Stimulated activated naive CD4-positive, alpha-beta T cell (primary cell): ENCODE measurements at places on chromosomes 11 and 22.
A peak's percentile ranks its signal among the peaks of the same experiment; 100 is the strongest.

- no peak for DNase-seq
These were observed 187.7 kb downstream of the EFCAB6 start for GRCh38 chr22:43624144-43624998.

GRCh38 chr11:133078591-133079404 lies 453.5 kb downstream of the OPCML start:
- DNase-seq: no peak

DNA sequence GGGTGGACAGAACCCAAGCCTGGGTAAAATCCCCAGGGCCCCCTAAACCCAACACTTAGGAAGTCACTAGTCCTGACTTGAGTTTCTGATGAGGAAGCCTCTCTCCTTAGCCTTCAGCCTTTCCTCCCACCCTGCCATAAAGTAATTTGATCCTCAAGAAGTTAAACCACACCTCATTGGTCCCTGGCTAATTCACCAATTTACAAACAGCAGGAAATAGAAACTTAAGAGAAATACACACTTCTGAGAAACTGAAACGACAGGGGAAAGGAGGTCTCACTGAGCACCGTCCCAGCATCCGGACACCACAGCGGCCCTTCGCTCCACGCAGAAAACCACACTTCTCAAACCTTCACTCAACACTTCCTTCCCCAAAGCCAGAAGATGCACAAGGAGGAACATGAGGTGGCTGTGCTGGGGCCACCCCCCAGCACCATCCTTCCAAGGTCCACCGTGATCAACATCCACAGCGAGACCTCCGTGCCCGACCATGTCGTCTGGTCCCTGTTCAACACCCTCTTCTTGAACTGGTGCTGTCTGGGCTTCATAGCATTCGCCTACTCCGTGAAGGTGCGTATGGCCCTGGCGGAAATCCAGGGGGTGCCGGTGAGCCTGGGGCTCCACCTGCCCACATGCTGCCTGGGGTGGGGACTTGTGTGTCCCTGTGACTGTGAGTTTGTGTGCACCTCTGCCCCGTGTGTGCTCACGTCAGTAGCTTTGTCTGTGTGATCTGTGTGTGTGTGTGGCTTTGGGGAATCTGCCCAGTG lies at the start of gene IFITM1:
IFITM1 (plus strand) TSS at position 254 of the 767 bp plus-strand sequence; CDS start at position 385, 131 bp downstream.
- peak; percentile 89 for DNase-seq

GRCh38 chr11:118660681-118661424 lies 18.6 kb downstream of the TREH start:
- DNase-seq: no peak

- no peak for DNase-seq
These were observed 3.4 kb downstream of the USP2 start for GRCh38 chr11:119377961-119378667.

DNA sequence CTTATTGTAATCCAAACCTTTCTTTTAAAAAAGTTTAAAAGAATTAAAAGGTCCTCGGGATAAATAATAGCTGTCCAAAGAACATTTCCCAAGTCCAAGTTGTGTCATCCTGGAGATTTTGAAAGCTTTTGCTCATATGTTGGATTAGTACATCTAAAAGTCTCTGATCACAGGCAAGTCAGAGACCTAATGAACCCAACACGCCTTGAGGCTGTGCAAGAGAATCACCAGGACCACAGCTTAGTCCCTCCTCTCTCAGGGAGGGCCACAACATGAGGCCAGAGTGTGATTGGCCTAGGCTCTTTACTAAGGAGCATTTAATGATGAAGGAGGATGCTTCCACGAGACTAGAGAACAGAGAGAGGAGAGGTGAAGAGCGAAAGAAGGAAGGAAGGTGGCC lies 98.7 kb upstream of the OR5AK2 start:
- no peak for DNase-seq

GRCh38 chr11:109641549-109641948 lies 219.6 kb downstream of the C11orf87 start:
- DNase-seq: no peak

DNA sequence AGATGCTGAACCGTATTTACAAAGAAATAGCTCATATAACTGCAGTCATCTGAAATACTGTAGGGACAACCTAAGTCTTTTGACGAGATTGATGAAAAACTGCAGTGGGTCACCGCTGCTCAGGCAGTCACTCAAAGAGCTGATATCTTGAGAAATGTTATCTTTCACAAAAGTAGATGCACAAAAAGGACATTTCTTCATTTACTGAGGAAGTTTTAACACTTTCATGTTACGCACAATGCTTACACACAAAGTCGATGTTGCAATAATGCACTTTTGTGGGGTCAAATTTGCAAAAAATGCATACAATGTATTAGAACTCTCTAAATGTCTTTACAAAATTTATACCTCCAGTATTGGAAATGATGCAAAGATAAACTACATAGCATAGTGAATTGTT lies 16.2 kb upstream of the OR10V1 start:
- no peak for DNase-seq

- no peak for DNase-seq
These were observed 44.0 kb upstream of the OPCML start for GRCh38 chr11:133576351-133576750.

DNA sequence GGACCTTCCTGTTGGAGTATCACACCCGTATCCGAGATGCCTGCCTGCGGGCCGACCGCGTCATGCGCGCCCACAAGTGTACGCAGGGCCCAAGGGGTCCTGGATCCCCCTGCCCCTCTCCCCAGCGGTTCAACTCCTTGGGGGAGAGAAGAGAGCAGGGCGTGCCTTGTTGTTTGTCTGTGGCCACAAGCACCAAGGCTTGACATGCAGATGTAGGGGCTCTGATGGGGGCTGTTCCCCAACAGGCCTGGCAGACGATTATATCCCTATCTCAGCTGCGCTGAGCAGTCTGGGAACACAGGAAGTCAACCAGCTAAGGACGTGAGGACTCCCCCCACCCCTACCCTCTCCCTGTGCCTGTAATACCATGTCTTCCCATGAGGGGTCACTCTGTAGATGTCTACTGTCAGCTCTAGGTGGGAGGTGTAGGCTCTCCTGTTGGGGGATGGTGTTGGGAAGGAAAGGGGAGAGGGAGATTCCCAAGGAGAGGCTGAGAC lies 6.8 kb downstream of the CFL1 start:
- no peak for DNase-seq

DNA sequence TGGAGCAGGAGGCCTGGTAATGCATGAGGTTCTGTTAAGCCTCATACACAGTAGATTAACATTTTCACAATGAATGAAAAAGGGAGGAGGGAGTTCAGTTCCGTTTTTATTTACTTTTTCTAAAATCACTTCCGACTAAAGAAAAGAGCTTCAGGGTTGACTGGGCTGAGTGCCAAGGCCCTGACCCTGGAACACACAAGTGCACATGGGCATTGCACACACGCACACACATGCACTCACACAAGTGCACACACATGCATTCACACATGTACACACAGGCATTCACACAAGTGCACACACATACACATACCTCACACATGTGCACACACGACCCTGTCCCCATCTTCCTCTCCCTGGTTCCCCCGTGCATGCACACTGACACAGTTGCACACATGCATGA lies 303.3 kb downstream of the BRD1 start:
- DNase-seq: no peak

- DNase-seq: no peak
These were observed 16.4 kb downstream of the CDKN1C start for GRCh38 chr11:2869134-2869526.

DNA sequence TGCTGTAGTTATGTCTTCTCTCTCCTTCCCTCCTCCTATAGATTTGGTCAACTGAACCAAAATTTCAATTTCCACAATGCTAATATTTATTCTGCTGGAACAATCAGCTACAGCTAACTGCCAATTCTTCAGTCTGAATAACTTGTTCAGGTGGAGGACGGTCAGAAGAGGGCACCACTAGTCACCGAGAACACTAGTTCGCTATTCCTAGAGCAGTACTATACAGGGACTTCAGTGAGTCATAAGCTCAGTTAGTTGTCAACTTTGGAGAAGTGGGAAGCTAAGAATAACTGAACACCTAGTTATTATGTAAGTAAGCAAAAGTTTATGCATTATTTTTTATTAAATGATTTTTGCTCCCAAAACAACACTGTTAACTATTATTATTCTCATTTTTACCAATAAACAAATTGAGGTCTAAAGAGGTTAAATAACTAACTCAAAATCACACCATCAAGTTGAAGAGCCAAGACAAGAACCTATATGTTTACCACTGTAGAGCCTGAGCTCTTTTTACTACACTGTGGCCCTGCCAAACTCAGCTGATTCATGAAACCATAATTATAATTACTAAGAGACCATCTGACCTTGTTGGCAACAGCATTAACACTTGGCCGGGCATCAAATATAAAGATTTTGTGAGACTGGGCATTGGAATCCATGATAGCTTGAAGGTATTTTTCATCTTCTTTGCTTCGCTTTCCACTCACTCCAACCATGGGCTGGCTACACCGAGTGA lies 59.0 kb downstream of the CEP57 start:
- DNase-seq: peak; percentile 4

- DNase-seq: no peak
These were observed 28.2 kb upstream of the MGAT3 start for GRCh38 chr22:39428597-39429071.

DNA sequence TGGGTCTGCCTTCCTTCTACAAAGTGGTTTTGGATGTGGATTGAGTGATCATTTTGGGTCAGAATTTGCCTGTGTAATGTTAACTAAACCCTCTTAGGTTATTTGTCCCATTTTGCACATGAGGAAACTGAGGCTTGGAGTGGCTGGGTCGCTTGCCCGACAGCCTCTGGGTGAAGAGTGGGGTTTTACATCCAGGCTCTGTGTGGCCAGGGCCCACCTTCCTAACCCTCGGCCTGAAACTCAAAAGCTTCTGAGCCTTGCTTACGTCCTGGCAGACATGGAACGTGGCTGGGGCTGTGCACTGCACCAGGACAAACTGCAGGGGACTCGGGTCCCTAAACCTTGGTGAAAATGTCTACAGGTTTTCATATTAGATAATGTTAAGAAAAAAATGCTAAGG lies 542.4 kb downstream of the TBC1D22A start:
- DNase-seq: no peak

DNA sequence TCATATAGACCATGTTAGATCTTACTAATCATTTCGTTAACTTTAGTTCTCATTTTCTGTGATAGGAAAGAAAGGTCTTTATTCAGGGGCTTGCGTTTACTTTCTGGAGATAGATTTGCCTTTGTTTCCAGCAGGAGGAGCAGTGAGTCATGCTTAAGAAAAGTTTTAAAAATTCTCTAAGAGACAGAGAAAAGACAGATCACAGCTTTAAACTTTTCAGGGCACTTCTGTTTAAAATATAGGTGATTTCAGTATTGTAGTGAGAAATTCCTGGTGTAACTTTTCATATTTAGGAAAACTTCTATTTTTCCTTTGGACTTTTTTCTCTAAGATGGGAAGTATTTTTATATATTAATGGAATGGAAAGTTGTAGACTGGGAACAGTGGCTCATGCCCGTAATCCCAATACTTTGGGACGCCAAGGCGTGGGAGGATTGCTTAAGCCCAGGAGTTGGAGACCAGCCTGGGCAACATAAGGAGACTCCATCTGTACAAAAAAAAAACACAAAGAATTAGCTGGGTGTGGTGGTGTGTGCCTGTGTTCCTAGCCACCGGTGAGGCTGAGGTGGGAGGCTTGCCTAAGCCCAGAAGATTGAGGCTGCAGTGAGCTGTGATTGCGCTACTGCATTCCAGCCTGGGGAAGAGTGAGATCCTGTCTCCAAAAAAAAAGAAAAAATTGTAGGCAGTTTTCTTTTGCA lies 60.3 kb downstream of the ATXN10 start:
- DNase-seq: no peak

GRCh38 chr11:33063326-33063881 lies 24.0 kb downstream of the TCP11L1 start:
- no peak for DNase-seq

DNA sequence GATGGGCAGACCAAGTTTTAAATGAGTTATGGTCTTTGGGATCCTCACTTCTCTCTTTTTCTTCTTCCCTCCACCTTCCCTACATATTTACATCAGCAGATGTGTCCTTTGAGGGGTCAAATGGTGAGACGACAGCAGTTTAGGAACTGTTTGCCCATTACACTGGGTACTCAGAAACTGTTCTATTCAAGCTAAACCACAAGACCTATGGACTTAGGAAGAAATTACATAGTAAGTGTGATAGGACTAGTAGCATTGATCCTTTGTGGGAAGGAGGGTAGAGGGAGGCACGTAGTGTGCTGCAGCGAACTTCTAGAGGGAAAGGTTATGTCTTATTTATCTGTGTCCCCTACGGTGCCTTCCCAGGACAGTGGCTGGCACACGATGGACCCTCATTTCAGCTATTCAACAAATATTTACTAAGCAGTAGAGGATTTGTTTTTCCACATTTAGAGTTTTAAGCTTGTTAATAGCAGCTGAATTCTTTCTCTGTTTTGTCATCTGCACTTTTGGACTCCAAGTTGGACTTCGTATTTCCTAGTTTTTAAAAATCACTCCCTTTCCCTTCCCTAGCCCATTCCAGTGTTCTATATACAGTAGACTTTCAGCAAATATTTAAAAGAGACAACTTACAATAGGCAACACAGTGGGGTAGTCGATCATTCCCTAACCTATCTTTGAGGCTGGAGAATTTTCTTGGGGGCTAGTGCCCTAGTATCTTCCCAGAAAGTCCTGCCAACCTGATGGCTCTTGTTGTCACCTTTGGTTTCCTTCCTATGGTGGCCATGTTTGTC lies 13.9 kb downstream of the FZD4 start:
- DNase-seq: no peak

GRCh38 chr11:2825889-2826678 lies 59.5 kb downstream of the CDKN1C start:
- DNase-seq: no peak

GRCh38 chr22:19884954-19885751 lies 30.5 kb upstream of the GNB1L start:
- DNase-seq: peak; percentile 16

GRCh38 chr11:68825571-68825970 lies 16.1 kb downstream of the CPT1A start:
- peak; percentile 43 for DNase-seq

GRCh38 chr22:23684026-23684425 lies 6.8 kb upstream of the RGL4 start:
- no peak for DNase-seq

GRCh38 chr11:94521684-94522083 lies 9.4 kb downstream of the C11orf97 start:
- DNase-seq: no peak

DNA sequence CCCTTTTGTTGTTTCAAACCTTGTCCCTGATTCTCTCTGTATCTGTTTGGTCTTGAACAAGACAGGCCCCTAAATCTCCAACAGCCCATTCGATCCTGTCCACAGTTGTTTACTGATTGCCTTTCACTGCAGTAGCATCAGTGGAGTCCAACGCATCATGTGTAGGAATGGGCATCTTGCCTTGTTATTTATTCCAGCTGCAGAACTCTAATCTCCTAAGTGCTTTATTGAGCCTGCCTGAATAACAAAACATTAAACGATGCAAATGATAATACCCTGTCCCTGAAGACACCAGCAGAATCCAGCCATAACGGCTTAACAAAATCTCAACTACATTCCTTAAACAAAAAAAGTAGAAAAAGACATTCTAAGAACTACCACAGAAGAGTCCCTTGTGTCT lies 50.1 kb downstream of the SLC35F2 start:
- no peak for DNase-seq

- no peak for DNase-seq
These were observed 118.6 kb upstream of the RASSF10 start for GRCh38 chr11:12890476-12890875.

- peak; percentile 79 for DNase-seq
These were observed 45.7 kb downstream of the TXN2 start for GRCh38 chr22:36435516-36436415.

- DNase-seq: no peak
These were observed 50.3 kb upstream of the SORL1-AS1 start for GRCh38 chr11:121503051-121503450.
